ENCODE measurements at places on chromosomes 1 and 21.
A peak's percentile ranks its signal among the peaks of the same experiment; 100 is the strongest.

- no peak for DNase-seq
Observed at GRCh38 chr1:89536555-89537341, 12.1 kb downstream of the LRRC8B start.

- no peak for DNase-seq
Observed at GRCh38 chr1:108644984-108645383, 15.9 kb downstream of the HENMT1 start.

- DNase-seq = no peak
Observed at GRCh38 chr1:81007024-81007423, 793.7 kb upstream of the ADGRL2 start.

DNA sequence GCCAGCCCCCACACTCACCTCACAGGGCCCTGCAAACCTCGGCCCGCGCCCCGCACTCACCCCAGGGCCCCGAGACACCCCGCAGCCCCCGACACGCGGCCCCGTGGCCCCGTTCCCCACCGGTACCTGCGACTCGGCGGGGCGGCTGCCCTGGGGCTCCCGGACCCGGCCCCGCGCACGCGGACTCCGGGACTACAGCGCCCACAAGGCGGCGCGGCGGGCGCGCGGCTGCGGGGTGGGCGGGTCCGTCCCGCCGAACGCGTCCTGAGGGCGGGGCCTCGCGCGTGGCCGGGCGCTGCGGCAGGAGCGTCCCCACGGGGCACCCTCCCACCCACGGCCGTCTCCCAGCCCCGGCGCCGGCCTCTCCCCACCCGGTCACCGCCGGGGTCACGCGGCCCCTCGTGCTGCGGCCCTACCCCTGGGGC is at the start of gene SLC19A1:
TSS of gene SLC19A1 (minus strand) at position 199 of the 425 bp plus-strand sequence. CDS start 4,481 bp downstream, outside the sequence.
- DNase-seq = no peak

DNA sequence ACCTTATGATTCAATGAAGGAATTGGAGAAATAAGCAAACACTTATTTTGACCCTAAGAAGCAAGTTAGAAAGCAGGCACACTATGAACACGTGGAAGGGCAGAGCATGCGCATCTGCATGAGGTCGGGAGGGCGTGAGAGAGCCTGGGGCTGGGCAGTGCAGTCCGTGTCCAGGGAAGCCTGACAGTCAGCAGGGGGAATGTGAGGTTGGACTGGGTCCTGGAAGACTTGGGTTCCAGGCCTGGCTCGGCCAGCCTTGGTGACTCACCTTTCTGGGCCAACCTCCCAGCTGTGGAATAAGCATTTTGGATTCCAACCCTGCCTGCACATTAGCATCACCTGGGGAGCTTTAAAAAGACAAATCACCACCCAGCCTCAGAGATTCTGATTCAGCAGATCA is 26.6 kb upstream of the LMX1A start:
- DNase-seq = no peak

- DNase-seq = no peak
Observed at GRCh38 chr1:224507771-224508523, 73.3 kb upstream of the WDR26 start.

GRCh38 chr1:234611847-234612351 is 1.9 kb upstream of the IRF2BP2 start:
- no peak for DNase-seq

DNA sequence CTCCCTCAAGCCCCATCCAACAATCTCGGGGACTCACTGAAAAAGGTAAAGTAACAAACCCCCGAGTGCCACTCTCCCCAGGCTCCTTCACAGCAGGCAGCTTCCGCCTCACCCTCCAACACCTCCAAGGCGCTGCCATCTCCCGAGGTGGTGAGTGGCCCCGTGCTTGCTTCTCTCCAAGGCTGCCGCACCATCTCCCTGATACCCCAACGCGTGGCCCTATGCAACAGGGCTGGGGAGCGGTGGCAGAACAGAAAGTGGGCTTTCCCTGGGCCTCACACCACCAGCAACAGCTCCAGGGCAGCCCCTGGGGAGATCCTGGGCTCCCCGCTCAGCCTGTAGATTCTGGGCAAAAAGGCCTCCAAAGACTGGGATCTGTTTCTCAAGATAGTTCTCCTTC is 105.1 kb downstream of the RAVER2 start:
- no peak for DNase-seq

- no peak for DNase-seq
Observed at GRCh38 chr1:224357626-224358124, 996 bp downstream of the CNIH4 start.

- no peak for DNase-seq
Observed at GRCh38 chr1:91622616-91623015, 122.0 kb downstream of the CDC7 start.

- DNase-seq = no peak
Observed at GRCh38 chr1:108114033-108114599, 86.0 kb downstream of the SLC25A24 start.

DNA sequence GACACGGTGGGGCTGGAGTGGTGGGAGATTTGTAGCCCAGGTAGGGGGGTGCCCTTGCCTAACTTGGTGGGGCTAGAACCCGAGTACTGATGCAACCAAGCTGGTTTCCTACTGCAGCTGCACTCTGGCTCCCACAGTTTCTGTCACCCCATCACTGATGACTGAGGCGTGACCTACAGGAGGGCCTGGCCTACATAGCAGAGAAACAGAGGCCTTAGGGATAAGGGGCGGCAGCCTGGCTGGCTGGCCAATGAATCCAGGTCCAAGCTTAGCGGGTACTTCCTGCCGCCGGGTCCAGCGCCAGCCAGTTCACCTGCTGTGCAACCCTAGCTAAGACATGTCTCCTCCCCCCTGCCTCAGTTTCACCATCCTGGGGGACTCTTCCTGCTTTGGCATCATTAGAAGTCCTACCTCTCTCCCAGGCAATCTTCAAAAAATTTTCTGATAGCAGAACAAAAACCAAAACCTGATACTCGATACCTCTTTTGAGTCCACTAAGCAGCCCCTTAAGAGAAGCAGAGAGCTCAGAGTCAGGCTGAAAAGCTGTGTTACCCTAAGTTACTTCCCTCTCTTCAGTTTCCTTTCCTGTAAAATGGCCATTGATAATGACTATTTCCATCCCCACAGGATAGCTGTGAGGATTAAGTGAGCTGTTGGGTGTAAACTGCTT is 27.3 kb upstream of the RNF19B start:
- DNase-seq = no peak

DNA sequence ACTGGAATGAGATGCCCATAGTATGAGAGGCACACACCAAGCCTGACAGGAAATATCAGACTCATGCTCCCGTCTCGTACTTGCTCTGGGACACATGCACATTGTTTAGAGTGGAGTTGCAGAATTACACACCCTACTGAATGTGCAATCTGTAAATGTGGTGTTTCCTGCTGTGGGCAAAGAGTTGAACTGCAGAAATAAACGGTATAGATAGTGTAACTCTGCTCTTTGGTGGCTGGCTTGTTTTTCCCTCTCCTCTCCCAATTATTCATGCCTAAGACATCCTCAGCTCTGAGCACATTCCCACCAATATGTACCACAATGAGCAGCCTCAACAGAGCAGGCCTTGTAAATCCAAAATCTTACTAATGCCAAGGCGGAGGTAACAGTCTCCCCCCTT is 90.1 kb upstream of the DIRAS3 start:
- no peak for DNase-seq

DNA sequence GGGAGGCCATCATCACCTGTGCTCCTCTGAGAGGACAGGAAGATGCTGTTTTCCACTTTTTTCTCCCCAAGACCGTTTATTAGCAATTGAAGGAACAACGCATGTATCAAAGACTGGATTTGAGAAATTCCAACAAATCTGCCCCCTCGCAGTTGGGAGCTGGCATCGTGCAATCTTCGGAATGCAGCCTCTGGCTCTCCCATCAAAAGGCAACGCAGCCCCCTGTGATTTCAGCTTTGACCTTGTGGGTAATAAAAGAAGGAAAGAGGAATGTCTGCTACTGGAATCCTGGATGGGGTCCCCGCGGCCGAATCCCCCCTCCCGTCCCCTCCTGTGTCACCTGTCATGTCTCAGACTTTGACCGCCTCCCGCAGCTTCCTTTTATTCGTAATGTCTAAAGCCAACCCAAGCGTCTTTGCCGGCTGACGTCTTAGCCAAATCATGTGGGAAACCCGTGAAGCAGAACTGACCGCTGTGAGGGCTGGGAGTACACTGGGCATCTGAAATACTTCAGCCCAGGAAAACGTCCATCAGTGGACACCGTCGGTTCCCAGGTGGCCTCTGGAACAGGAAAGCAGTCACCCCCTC is 101.5 kb downstream of the WDR4 start:
- peak; percentile 34 for DNase-seq

- DNase-seq = no peak
Observed at GRCh38 chr1:212794561-212795014, 2.9 kb downstream of the TATDN3 start.

DNA sequence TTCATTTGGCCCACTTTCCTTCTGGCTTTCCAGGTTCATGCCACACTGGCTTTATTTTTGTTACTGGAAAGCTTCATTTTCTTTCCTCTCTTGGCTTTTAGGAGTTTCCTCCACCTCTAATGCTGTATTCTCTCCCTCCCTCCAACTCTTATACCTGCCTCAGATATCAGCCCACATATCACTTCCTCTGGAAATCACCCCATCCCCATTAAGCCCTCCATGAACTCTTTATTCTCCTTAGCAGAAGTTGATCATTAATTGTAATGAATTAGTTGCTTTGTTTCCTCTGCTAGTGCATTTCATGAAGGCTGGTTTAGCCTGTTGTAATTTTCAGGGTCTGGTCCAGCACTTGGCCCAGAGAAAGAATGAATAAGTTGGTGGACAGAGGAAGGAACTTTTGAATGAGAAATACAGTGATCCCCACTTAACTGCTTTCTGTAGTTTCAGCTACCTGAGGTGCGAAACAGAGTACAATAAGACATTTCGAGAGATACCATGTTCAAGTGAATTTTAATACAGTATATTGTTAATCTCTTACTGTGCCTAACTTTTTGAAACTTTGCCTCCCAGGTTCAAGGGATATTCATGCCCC is 1.7 kb downstream of the SOAT1 start:
- no peak for DNase-seq

DNA sequence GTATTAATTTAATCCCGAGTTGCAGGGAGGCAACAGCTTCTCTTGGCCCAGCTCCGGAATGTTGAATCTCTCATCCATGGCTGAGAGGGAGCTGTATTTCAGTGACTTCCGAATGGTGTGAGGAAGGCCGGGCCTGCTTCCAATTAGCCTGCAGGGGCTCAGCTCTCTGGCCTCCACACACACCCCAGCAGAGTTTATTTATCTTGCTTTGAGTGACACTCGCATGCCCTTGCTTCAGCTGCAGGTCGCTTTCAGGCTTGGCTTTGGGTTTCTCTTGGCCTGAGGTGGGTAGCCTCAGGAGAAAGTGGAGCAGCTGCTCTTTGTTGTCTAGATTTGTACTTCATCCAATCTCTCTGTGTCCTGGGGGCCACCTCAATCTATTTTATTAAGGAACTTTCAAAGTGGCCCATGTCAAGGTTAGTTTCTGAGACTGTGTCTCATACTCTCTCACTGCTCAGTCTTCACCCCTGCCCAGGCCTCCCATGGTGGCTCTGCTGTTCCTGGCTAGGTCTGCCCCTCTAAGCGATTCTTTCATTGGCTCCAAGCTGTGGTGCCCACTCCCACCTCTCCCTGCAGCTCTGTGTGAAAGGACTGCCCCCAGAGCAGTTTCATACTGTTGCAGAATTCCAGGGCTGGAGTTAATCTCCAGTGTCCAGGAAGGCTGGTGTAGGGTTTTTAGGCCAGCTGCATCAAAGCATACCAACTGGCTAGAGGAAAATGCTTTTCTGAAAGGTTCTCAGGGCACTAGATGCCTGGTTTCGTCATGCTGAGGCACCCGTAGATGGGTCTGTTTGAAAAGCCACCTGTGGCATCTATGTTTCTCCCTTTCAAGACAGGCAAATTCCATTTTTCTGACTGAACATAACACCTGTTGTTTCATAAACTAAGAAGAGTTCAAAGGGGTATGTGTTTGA is 153.5 kb downstream of the PLXNA2 start:
- DNase-seq = no peak

GRCh38 chr1:10170239-10170574 is 40.2 kb upstream of the KIF1B start:
- DNase-seq = no peak

DNA sequence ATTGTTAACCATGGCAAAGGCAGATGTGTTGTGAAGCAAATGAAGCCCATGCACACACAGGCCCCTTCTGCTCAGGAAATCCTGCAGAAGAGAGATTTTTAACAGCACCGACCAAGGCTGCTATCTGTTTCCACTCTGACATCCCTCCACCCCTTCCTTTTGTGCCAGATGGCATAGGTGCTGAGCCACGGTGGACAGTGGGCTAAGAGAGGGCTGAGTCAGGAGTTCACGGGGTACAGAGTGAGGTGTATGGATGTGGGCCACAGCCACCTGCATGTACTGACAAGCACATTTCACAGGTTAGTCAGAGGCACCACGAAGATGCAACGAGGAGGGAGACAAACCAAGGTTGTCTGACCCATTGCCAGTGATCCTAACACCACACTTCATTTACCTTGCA is 9.5 kb downstream of the RSPH1 start:
- no peak for DNase-seq

DNA sequence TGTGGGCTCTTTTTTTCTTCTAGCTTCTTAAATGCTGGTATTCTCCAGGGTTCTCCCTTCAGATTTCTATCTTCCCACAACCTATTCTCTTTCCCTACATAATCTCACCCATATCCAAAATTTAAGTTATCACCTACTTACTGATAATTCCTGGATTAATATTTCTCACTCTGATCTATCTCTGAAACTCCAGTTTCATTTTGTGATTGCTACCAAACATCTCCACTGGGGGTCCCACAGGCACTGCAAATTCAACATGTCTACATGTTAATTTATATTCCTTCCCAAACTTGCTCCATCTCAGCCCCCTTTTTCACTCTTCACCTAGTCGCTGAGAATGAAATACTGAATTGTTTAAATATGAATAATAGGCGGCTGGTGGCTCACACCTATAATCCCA is 9.9 kb upstream of the C1orf141 start:
- DNase-seq = no peak

GRCh38 chr1:159953536-159954515 is at the start of gene SLAMF9:
SLAMF9 (minus strand) TSS chr1:159954237; CDS start chr1:159954137, 100 bp downstream.
- DNase-seq = no peak

GRCh38 chr1:201999625-202000238 is 10.7 kb upstream of the ELF3 start:
- no peak for DNase-seq

- DNase-seq = no peak
Observed at GRCh38 chr1:3068564-3069431, at the start of gene PRDM16. PRDM16 (plus strand) TSS chr1:3069203; CDS start chr1:3069260, 57 bp downstream.

- DNase-seq = no peak
Observed at GRCh38 chr1:77642196-77642595, 40.3 kb downstream of the ZZZ3 start.

DNA sequence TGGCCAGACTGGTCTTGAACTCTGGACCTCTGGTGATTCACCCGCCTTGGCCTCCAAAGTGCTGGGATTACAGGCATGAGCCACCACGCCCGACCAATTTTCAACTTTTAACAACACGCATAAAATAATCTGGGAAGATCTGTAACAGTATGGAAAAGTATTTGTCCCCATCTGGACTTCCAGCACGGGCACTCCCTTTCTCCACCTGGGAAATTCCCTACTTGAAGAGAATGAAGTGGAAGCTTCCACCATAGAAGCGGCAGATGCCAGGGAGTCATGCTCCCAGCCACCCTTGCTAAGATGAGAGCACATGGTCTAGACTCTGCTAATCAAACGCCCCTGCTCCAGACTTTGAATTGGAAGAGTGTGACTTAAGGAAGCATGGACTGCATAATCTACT is 9.0 kb upstream of the GPR137B start:
- no peak for DNase-seq

GRCh38 chr1:46204406-46204742 is 1.2 kb downstream of the LURAP1 start:
- DNase-seq = no peak
